Activated T-cell treated with anti-CD3 and anti-CD28 coated beads, Interleukin-2, amount 50 U/mL, for 48 hours (primary cell): ENCODE measurements at places on chromosomes 4 and X.

GRCh38 chrX:133350751-133351150 is 64.5 kb downstream of the GPC4 start:
- DNase-seq = no peak

DNA sequence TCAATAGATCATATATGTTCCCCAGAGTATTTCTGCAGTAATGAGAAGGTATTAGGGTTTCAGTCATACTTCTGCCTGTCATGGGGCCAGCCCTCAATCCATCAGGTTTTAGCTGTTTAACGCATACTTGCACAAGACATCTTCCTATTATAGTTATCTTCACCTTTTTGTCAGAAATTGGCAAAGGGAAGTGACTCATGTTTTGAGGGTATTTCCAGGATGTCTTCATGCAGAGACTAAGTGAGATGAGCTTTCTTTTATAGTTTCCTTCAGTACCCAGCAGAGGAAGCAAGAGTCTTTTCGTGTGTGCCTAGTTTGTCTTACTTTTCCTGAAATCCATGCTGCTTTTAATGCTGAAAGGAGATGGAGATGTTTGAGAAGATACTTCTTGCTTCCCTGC is 9.5 kb downstream of the CSTF2 start:
- no peak for DNase-seq

- DNase-seq = no peak
Measured at GRCh38 chr4:158291334-158292055, 81.2 kb downstream of the TMEM144 start.

DNA sequence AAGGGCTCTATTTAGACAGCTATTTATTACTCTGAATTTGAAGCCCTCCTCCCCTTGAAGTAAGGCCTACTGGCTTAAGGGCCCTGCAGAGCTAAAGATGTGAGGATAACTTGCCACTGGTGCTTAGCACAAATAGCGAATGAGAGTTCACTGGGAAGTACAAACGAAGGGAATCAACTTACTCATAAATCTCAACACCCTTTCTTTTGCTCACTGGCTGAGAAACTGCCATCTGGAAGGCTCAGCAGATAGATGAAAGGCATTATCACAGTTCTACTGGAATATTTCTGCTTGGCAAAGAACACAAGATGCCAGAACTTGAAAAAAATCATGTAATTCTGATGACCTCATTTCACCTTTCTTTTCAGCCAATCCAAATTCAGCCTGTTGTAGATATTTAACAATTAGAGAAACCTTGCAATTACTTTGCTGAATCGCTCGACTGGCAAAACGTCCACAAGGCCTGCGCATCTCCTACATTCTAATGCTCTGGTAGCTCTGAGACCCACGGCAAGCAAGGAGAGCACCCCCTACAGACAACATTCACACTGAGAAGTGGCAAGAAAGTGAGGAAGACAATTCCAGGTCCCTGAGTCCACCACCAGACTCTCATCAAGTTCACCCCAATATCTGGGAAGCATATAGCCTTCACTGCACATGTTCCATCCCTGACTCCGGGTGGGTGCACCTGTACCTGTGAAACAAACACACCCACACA is 27.5 kb downstream of the TSPAN5 start:
- no peak for DNase-seq

DNA sequence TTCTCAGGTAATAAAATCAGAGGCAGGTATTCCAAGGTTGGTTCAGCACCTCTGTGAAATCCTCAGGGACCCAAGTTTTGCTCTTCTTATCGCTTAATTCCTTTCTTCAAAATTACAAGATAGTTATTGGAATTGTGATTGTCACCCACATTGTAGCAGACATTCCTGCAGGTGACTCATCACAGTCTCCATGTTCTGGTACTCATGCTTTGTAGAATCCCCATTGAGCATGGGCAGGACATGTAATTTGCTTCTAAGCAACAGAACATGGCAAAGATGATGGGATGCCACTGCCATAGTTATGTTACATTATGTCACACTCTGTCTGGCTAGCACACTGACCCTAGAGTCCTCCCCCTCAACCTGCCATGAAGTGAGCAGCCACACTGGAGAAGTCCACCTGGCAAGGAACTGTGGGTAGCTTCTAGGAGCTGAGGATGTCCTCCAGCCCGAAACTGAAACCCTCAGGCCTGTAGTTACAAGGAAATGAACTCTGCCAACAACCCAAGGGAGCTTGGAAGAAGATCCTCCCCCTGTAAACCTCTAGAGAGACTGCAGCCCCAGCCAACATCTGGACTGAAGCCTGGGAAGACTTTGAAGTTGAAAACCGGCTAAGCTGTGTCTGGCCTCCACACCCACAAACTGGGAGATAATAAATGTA is 58.3 kb upstream of the GUCY1A1 start:
- DNase-seq = no peak

GRCh38 chr4:122050841-122051240 is 99.0 kb upstream of the TRPC3 start:
- no peak for DNase-seq

- DNase-seq = no peak
Measured at GRCh38 chr4:103075435-103075893, 1.1 kb downstream of the SLC9B2 start.

GRCh38 chr4:18675586-18676525 is 654.3 kb upstream of the LCORL start:
- no peak for DNase-seq

DNA sequence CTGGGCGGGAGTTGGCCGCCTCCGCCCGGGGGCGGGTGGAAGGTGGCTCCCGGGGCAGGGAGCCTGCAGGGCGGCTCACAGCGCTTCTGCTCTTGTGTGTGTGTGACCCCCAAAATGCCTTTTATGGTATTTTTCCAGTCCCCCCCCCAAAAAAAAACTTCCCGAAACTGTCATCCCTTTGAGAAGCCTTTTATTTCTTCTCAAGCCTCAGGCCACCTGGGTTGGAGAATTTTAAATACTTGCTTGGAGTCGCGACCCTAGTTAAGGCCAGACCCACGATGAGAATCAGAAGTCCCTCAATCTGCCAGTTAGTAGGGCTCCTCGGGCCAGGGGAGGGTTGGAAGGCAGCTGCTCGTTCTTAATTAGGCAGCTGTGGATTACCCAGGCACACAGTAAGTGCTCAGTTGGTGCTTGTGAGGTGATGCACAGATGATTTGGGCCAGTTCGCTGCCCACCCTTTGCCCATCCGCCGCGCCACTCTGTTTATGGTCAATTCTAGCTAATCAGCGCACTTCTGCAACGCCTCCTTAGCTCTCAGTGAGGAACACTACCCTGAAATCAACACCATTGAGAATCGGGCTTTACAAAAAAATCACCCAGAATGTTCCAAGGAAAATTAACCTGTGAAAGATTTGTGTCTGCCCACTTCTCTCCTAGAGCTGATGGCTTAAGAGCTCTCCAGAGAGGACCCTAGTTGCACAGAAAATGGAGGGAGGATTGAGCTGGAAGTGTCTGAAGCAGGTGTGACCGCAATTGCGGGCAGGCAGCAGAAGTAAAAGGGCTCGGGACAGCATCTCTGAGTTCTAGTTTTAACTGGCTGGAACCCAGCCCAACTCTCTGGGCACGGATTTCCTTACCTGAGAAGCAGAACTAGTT is 648 bp upstream of the SCD5 start:
- no peak for DNase-seq

- no peak for DNase-seq
Measured at GRCh38 chr4:176125063-176125462, 59.4 kb downstream of the WDR17 start.

DNA sequence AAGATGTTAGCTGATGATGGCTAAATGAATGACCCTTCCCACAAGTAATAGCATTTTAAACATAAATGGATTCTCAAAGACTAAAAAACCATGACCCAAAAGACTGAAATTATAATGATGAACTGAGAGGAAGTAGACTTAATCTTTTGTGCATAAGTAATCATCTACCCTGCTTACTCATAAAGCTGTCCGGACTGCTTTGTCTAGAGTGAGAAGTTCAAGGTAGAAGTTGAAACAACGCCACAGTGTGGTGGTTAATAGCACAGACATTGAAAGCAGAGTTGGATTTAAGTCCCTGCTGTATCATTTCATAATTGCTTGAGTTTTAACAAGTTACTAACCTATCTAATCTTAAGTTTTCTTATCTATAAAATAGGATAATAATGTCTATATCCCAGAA is 346.6 kb downstream of the CENPC start:
- no peak for DNase-seq

GRCh38 chr4:6815029-6815836 is 32.7 kb downstream of the KIAA0232 start:
- DNase-seq = no peak
